ENCODE measurements at places on chromosomes 7 and 10. TPM values are rescaled to one million over a fixed set of nuclear protein-coding genes. Genes with fewer than 3 reads are reported as not detected.

Gene UCN3
- not detected for polyA plus RNA-seq

Gene EFCAB10
- polyA plus RNA-seq, result not detected

DNA sequence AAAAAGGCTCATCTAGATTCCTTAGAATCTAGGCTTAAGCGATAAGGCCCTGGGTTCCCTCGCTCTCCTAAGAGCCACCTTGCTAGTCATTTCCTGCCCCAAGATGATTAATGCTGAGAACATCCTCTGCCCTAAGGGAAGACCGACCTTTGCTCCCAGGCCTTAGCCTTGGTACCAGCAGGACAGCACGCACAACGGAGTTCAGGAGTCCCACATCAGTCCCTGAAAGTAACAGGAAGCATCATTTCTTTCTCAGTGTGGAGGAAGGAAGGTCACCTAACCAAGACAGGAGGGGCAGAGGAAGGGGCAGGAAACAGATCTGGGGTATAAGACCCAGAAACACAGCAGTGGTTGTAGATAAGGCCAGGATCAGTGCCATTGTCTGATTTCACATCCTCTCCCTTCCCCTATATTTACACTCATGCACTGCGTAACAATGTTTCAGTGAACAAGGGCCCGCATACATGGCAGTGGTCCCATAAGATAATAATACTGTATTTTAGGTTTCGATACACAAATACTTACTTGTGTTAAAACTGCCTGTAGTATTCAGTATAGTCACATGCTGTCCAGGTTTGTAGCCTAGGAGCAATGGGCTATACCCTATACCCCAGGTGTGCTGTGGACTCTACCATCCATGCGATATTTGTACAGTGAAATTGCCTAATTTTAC lies 8.1 kb upstream of the FAM107B start:
- H3K36me3 ChIP-seq, result no peaks in the 10 kb centered on the region
- H3K4me1 ChIP-seq, result no peaks in the 10 kb centered on the region
- H3K27me3 ChIP-seq, result no peaks in the 10 kb centered on the region
- H3K4me3 ChIP-seq, result no peak overlapping the region
- no peak for DNase-seq

DNA sequence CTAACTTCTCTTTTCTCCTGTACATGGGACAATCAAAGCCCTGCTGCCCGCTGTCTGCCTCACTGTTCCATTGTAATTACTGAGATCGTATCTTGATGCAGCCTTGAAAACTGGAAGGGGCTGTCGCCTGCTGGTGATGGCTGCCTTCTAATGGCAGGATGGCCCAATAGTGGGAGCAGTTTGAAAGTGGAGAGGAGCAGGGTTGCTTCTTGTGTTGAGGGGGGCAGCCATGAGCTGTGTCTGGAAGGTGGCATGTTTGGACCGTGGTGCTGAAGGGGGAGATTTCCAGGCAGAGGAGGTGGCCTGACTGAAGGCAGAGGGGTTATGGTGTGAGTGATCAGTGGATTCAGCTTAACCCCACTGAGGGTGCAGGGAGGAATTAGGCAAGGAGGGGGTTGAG lies 8.1 kb downstream of the WDFY4 start:
- no peak overlapping the region for H3K4me3 ChIP-seq
- no peaks in the 10 kb centered on the region for H3K36me3 ChIP-seq
- DNase-seq, result no peak
- no peaks in the 10 kb centered on the region for H3K27me3 ChIP-seq
- H3K4me1 ChIP-seq, result no peaks in the 10 kb centered on the region

GRCh38 chr10:31745612-31746376 lies 182.8 kb downstream of the ARHGAP12 start:
- H3K36me3 ChIP-seq, result no peaks in the 10 kb centered on the region
- H3K27ac ChIP-seq, result no peak overlapping the region
- no peaks in the 10 kb centered on the region for H3K4me1 ChIP-seq
- no peaks in the 10 kb centered on the region for H3K27me3 ChIP-seq
- DNase-seq, result no peak
- H3K4me3 ChIP-seq, result no peak overlapping the region

DNA sequence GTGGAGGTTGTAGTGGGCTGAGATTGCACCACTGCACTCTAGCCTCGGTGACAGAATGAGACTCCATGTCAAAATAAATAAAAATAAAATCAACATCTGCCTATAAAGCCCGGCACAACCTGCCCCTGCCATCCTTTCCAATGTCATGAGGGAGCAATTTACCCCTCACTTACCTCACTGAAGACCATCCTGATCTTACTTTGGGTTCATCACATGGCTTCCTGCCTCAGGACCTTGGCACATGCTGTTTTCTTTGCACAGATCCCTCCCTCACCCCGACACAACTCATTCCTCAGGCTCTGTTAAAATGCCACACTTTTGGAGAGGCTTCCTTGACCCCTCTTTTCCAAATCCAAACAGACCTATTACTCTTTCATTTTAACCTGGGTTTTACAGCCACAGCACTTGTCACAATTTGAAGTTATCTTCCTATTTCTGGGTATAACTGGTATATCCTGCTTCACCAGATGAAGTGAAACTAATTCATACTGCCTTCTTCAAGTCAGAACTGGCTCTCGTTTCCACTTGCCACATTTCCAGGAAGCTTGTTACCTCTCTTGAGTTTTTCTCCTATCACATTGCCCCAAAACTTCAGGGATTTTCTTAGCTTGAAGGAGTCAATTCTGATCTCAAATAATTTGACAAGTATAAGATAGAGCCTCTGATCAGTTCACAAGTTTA lies 69.3 kb upstream of the PARD3 start:
- no peaks in the 10 kb centered on the region for H3K36me3 ChIP-seq
- no peak overlapping the region for H3K27ac ChIP-seq
- DNase-seq, result no peak
- no peak overlapping the region for H3K4me3 ChIP-seq
- no peaks in the 10 kb centered on the region for H3K4me1 ChIP-seq

DNA sequence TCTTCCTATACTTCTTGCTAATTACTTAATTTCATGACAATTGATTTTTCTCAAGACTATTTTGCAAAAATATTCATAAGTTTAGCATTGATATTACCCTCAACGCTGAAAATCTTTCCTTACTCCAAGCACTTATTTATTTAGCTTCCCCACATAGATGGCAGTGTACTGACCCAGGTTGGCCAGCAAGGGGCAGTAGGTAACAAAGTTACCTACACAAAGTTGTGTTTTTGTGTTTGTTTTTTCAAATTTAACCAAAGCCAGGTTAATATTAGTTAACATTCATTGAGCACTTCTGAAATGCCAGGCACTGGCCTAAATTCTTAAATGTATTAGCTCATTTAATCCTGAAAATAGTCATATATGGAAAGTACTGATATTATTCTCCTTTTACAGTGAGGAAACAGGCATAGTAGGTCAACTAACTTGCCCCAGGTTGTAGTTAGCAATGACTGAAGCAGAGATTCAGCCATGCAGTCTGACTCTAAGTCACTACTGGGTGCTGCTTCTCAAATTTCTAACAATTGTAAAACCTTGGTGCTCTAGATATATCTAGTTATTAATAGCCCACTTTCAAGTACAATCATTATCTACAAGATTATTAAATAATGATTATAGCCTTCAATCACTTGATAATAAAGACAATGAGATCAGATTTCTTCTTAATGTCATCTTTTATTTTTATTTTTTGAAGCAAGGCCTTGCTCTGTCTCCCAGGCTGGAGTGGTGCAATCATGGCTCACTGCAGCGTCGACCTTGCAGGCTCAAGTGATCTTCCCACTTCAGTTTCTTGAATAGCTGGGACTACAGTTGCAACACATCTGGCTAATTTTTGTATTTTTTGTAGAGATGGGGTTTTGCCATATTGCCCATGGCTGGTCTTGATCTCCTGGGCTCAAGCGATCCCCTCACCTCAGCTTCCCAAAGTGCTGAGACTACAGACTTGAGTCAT lies 5.8 kb upstream of the GGCT start:
- no peak for DNase-seq
- no peak overlapping the region for H3K4me3 ChIP-seq
- H3K36me3 ChIP-seq, result no peaks in the 10 kb centered on the region
- H3K27me3 ChIP-seq, result no peaks in the 10 kb centered on the region
- H3K4me1 ChIP-seq, result no peaks in the 10 kb centered on the region
- H3K27ac ChIP-seq, result no peak overlapping the region

GRCh38 chr7:150874401-150875198 lies 22.3 kb downstream of the AOC1 start:
- H3K4me1 ChIP-seq, result no peaks in the 10 kb centered on the region
- no peak for DNase-seq

- H3K4me3 ChIP-seq, result no peak overlapping the region
- DNase-seq, result no peak
- H3K27me3 ChIP-seq, result no peaks in the 10 kb centered on the region
- no peak overlapping the region for H3K27ac ChIP-seq
These were observed 58.9 kb downstream of the PRKAR2B start for GRCh38 chr7:107103369-107103768.

Data from aorta (tissue), 5 donors.